ENCODE measurements at places on chromosomes 6 and 20.
A peak's percentile ranks its signal among the peaks of the same experiment; 100 is the strongest.

GRCh38 chr20:46375771-46376170 lies 30.6 kb downstream of the ELMO2 start:
- no peak for DNase-seq

GRCh38 chr6:77036400-77036799 lies 426.9 kb downstream of the HTR1B start:
- no peak for DNase-seq

DNA sequence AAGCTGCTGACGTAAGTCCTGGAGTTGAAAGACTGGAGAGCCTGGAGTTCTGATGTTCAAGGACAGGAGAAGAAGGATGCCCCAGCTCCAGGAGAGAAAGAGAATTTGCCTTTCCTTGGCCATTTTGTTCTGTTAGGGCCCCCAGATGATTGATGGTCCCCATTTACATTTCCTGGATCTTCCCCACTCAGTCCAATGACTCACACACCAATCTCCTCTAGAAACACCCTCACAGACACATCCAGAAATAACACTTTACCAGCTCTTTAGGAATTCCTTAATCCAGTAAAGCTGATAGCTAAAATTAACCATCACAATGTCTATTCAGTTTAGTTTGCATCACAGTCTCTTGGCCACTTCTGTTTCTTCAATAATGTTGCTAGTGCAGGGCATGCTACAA lies 260.2 kb upstream of the IRAK1BP1 start:
- DNase-seq: no peak

GRCh38 chr6:153047386-153047785 lies 44.9 kb upstream of the MTRF1L start:
- no peak for DNase-seq

GRCh38 chr6:99458319-99458718 lies 33.2 kb upstream of the PNISR start:
- DNase-seq: no peak

DNA sequence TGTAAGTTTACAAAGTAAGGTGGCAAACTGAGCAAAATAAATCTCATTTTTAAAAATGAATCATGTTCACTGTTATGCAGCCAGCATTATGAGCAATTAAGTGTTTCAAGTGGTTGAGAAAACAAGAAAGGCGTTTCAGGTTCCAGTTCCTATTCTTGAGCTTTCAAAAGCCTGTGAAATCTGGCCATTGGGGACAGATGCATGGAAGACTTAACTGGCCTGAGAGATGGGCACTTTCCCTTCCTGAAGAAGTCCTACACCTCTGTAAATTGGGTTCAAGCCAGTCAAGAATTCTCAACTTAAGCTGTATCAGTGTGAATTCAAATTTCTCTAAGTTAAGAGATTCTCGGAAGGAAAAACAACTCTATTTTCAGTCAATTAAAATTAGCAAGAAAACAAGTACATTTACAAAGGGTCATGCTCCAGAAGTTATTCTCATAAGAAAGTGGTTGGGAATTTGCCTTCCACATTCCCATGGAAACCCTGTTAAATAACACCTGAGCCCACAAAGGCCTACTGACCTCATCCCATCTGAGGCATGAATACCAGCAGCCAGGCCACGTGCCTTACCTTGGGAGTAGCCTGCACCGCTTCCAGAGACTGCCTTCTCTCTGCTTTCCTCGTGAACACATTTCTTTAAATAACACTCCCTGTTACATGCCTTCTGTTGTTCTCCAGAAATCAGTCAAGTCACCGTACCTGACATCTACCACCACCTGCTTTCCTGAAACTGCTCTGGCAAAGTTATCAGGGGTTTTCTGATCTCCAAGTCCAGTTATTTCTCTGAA lies 19.4 kb downstream of the MAP3K5 start:
- DNase-seq: no peak

GRCh38 chr6:48664826-48665225 lies 553.8 kb upstream of the PTCHD4 start:
- no peak for DNase-seq

- DNase-seq: no peak
These were observed 8.1 kb downstream of the C6orf136 start for GRCh38 chr6:30654798-30655742.

DNA sequence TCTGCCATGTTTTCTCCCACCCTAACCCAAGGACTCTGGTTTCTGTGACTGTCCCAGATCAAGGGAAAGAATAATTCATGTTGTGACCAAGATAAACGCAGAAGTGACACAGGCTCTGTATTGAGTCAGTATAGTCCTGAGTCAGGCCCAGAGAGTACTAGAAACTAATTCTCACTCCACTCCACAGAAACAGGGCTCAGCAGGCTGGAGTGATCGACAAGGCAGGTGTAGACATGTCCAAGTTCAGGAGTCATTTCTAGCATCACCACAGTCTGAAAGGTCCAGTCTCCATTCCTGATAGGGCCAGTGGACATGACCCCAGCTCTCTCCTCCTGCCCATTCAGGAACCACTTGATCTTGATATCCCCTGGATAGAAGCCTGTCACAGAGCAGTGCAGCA lies 2.7 kb downstream of the HLA-DOB start:
- DNase-seq: no peak

DNA sequence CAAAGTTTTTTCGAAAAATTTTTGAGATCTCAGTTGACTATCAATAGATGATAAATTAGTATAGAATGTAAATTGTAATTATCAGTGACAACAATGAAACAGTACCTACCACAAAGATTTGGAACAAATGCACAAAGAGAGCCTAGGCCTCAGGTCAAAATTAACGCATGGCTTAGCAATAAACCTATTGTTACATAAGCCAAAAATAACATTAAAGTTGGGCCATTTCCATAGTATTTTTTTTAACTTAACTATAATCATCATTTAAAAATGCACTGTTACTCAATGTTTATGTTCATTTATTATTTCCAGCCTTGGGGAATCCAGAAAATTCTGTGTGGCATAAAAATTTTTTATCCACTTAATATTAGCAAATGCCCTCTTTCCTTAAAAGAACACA lies 117.0 kb downstream of the EPB41L2 start:
- no peak for DNase-seq

GRCh38 chr6:85594197-85594930 lies 706 bp upstream of the SNX14 start:
- no peak for DNase-seq

DNA sequence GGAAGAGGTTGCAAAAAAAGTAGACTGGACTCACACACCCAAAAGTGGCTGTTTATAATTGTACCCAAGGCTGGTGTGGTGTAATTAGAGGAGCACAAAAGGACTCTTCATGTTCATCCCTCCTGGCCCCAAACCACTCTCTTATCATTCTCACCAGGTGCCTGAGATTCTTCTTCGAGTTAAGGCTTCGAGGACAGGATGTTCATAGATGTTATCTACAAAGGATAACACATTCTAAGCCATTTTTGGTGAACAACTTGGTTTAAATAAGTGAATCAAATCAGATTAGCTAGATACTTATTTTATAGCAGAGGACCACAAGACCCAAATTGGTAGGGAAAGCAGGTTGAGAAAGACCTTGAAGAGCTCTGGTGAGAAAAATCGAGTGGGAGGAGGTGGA lies 73.1 kb upstream of the SUPT3H start:
- no peak for DNase-seq

DNA sequence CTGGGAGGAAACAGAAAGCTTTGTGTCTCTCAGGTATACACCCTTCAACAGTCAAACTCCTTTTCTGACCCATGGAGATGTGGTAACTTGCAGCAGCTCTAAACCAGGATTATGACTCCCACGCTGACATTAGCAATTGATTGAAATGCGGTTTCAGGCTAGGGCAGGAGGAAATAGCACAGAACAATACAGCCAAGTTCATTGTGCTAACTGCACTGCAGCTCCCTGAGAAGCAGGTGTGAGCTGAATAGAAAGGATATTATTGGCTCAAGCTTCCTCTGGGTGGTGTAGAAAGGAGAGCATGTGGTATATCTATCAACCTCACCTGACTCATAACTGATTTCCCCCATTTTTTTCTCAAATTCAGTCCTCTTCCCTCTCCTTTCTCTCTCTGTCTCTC lies 612.3 kb upstream of the BTBD3 start:
- no peak for DNase-seq

DNA sequence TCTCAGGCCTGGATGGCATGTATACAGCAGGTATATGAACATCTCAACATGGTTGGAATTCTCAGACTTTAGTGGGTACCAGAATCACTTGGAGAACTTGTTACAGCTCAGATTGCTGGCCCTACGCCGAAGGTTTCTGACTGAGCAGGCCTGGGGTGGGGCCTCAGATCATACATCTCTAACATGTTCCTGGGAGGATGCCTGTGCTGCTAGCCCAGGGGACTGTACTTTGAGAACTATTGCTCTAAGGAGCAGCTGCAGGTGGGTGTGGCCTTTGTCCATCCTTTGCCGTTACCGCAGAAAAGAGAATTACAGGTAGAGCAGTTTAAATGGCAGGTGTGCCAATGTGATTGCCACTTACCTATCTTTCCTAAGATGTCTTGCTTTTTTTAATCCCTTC lies 310.5 kb upstream of the JAG1 start:
- DNase-seq: no peak

DNA sequence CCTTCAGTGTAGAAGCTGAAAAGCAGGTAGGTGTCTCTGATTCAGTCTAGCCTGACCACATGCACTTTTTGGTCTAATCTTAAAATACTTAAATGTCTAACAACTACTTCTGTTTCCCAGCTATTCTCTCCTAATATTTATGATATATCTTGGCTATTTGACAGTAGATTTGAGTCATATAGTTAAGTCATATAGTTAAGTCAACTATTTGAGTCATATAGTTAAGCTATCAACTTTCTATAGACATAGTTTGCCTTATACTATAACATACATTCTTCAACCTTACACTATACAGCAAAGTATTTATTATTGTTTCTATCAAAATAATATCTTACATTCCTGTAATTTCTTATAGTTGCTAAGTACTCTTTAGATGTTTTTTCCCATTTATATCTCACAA lies 110.9 kb downstream of the GMDS start:
- no peak for DNase-seq

DNA sequence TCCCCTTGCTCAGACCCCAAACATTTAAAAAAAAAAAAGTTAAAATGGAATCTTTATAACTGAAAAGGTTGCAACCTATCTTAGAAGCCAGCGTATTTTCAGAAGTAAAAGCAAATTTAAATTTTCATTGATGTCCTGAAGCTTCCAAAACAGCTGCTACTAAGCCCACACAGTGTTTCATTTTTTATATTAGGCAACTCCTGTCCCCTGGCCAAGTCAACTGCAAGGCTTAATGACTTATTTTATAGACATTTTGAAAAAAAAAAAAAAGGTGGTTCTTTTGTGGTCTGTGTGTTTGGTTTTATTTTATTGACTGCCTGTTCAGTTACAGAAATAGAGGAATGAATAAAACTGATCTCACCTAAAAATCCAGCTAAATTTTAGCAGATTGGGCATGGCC lies 13.0 kb downstream of the CFAP61 start:
- no peak for DNase-seq

DNA sequence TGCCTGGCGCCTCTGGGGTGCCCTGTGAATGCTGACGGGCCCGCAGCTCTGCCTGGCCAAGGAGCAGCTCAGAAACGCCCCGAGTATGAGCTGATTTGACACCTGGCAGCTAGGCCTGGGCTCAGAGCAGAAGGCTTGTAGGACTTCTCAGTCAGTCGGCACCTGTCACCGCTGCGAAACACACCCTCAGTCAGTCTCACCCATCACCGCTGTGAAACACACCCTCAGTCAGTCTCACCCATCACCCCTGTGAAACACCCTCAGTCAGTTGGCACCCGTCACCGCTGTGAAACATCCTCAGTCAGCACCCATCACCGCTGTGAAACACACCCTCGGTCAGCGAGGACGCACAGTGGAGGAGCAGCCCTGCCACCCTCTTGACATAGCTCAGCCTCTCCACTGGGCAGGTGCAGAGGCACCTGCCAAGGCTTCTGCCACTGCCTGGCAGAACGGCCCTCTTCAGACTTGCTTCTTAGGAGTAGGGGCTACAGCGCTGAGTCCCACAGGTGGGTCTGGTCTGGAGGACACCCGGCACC lies 109.0 kb downstream of the PSMB1 start:
- no peak for DNase-seq

- no peak for DNase-seq
These were observed 18.6 kb downstream of the DYNLT1 start for GRCh38 chr6:158625881-158626305.

GRCh38 chr20:5845681-5846615 lies 95.7 kb downstream of the SHLD1 start:
- DNase-seq: no peak

- no peak for DNase-seq
These were observed 546.9 kb downstream of the GRIK2 start for GRCh38 chr6:101940391-101940790.

GRCh38 chr20:64222291-64222735 lies 33.2 kb upstream of the PCMTD2 start:
- no peak for DNase-seq

DNA sequence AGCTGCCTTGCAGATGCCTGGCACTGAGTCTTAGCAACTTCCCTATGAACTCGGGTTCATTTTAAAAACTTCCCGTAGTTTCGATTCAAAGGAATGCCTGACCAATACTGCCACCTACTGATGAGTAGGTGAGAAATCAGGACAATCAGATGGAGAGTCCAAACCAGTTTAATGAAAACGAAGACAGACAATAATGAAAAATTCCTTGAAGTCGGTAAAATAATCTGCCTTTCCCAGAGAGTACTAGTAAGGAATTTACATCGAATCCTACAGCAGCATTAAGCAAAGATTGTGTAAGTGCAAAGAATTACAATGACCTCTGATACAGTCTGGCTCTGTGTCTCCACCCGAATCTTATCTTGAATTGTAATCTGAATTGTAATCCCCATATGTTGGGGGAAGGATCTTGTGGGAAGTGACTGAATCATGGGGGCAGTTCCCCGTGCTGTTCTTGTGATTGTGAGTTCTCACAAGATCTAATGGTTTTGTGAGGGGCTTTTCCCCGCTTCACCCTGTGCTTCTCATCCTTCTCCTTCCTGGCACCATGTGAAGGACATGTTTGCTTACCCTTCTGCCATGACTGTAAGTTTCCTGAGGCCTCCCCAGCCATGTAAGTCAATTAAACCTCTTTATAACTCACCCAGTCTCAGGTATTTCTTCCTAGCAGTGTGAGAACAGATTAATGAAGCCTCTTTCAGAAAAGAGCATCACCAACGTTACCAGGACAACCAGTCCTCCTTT lies 134.4 kb downstream of the ARHGAP18 start:
- DNase-seq: no peak

GRCh38 chr6:42714098-42714761 lies 8.2 kb downstream of the PRPH2 start:
- DNase-seq: no peak

DNA sequence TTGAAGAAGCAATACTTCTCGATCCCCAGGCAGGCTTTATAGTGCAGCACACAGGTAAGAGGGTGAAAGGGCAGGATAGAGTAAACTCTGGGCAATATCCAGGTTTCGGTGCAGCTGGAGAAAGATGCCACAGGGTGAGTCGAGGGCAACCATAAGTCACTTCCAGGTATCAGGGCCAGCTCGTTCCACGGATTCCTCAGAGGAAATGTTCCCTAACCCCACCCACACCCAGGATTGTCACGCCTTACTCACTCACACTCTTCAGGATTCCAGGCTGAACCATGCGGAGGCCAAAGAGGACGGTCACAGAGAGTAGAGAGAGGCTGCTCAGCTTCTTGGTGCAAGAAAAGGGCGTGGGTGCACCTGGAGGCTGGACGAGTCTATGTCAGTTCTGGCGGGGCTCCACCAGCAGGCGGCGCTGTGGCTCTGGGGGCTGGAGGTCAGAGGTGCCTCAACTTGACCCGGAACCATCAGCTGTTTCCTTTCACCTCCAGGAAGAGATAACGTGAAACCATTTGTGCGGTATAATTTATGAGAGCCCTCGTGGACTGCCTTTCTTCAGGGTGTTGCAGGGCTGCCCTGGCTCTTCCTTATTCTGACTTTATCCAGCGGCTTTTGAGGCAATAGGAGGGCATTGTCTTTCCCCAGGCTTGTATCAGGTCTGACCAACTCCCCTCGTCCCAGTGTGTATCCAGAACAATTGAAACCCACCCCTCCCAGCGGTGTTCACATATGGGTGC lies 14.5 kb upstream of the WFDC12 start:
- peak; percentile 51 for DNase-seq

All from stimulated activated CD8-positive, alpha-beta memory T cell treated with anti-CD3 and anti-CD28 coated beads, Interleukin-7, amount 100 ng/mL, for 24 hours (primary cell).